Activated T-cell treated with anti-CD3 and anti-CD28 coated beads, Interleukin-2, amount 50 U/mL, for 1 hour (primary cell): ENCODE measurements at places on chromosomes 2 and 18.

- DNase-seq, result no peak
Observed at GRCh38 chr2:107633580-107634147, 193.0 kb upstream of the RGPD4 start.

- DNase-seq, result no peak
Observed at GRCh38 chr2:65553504-65554074, 121.2 kb upstream of the SPRED2 start.

DNA sequence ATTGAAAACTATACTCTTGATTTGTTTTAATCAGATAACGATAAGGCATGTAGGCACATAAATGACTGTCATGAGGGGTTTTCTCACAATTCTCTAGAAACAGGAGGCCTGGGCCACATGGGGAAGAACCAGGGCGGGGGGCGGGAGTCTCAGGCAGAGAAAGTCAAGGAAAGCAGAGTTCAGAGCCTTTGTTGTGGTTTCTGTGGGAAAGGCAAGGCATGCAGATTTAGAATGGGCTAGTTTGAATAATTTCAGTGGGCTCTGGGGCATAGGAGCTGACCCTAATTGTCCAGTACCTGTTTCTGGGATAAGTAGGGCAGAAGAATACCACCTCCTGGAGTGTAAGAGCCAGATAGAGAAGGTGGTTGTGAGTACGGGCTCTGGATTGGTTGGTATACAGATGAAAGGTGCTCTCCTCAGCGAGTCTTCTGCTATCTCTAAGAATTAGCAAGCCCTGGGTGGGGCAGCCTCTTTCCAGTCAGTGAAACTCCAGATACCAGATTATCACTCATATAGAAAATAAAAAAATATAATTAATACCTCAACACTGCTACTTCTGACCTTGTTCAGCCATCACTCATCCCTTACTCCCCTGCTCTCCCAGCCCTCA is 41.5 kb upstream of the CYRIA start:
- no peak for DNase-seq

- no peak for DNase-seq
Observed at GRCh38 chr2:162071001-162071400, 3.0 kb downstream of the DPP4 start.

- no peak for DNase-seq
Observed at GRCh38 chr2:112662704-112663103, 17.0 kb downstream of the SLC20A1 start.

DNA sequence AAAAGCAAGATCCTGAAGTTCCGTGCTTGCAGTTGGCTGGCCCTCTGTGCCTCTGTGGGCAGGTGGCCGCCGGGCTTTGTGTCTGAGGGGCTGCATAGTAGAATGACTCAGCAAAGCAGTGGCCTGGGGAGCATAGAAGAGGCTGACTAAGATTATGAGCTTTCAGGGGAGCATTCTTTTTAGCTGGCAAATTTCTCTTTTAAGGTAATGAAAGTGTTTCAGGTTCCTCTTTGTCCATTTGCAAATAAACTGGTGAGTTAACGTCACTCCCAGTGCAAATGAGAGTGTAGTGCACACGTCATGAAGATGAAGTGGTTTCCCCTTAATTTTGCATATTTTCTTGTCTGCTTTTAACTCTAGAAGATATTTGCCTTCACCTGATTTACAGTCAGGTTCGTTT is 98.6 kb downstream of the BCL2L11 start:
- DNase-seq, result no peak

DNA sequence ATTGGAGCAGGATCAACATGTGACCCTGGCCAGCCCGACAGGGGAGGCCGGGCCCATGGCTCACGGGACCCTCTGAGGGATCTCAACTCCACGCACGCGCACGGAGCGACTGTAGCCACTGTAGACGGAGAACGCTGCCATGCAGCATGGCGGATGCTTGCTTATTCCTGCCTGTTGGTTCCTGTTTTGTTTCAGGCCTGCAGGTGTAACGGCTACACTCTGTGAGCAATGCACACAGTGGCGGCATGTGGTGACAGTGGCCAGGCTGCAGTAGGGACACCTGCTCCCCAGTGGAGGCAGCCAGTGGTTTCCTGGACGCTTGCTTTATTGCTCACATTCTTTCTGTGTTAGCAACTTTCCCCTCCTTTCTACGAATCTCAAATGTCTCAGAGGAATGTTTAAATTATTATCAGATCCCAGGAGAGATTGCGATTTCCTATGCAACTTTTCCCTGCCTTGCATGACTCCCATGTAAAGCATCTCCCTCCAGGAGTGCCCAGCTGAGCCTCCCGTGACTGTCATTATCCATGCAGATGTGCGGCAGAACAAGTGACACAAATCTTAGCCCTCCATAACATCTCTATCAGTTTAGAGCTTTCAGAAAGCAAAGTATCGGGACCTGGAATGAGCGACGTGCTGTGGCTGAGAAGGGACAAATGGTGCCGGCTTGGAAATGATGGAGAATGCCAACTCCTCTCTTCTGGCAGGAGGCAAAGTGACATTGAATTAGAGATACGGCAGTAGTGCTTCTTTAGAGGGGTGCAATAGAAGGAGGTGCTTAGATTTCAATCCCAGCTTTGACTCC is 209.7 kb downstream of the ASB1 start:
- no peak for DNase-seq

DNA sequence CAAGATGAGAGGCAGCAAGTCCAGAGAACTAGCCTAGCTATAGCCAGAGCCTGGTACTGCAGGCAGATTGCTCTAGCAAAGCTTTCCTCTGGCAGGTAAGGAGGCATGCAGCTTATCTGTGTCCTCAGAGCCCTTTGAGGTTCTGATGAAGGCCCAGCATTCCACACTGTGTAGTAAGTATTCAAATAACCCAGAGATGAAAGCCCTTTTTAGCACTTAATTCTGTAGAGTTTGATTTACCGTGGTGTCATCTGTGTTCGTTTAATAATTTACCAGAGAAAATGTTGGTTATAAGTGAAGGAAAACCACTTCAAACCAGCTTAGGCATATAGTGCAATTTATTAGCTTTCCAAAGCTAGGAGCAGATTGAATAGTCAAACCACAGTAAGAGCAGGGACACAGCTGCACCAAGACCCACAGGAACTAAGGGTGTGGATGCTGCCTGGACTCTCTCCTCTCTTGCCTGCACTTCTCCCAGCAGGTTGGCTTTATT is 226.6 kb downstream of the BABAM2 start:
- DNase-seq, result no peak

- no peak for DNase-seq
Observed at GRCh38 chr2:28696261-28696660, 55.4 kb upstream of the PPP1CB start.

GRCh38 chr2:7625392-7626138 is 708.4 kb downstream of the RNF144A start:
- DNase-seq, result no peak

DNA sequence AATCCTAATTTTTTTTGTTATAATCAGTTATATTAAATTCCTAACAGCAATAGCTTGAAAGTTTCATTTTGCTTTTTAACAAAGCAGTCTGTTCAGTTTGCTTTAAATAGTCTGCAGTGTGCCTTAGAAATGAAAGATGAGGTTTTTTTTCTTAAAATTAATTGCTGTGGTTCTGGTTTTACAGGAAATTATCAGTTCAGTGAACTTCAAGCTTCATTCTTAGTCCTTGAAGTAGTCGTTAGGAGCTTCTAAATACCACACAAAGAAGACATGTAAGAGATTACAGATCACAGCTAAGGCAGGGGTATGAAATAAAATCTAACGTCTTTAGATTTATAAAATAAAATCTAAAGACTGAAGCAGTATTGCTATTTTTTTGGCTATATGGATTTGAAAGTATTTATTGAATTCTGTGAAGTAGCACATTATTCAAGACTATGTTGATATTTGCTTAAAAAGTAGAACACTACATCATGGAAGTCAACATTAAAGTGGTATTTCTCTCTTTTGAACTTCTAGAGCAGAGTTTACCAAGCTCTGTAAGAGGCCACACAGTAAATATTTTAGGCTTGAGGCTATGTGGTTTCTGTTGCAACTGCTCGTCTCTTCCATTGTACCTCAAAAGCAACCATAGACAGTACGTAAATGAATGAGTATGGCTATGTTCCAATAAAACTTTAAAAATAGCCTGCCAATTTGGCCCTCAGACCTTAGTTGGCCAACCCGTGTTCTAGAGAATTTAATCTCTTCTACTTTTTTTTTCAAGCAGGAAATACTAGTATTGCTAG is 81.5 kb upstream of the STON1 start:
- no peak for DNase-seq

GRCh38 chr2:166610180-166610912 is 116.3 kb upstream of the SCN7A start:
- no peak for DNase-seq

- DNase-seq, result no peak
Observed at GRCh38 chr2:95008306-95008705, 17.2 kb upstream of the MAL start.

- no peak for DNase-seq
Observed at GRCh38 chr2:27977731-27978312, 87.3 kb downstream of the BABAM2 start.

GRCh38 chr18:76447258-76447890 is 47.7 kb downstream of the ZNF516 start:
- no peak for DNase-seq

- DNase-seq, result no peak
Observed at GRCh38 chr2:176098366-176099158, 1.0 kb upstream of the HOXD12 start.

GRCh38 chr2:8148260-8149006 is 533.4 kb upstream of the ID2 start:
- DNase-seq, result no peak

DNA sequence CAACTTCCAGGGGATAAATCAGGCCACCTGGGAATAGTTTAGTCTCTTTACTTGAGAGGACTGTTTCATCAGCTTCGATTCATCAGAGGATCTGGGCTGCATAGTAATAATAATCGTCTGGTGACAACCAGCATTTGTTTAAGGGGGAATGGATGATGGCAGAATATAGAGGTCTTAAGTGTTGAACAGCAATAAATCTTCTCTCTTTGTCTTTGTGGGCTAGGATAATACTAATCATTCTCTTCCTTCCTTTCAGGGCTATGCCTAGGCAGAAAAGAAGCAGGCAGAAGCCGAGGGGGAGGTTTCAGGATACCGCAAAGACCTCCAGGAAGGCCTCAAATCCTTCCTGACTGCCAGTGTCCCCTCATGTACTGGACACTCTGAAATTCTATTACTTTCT is 150.4 kb upstream of the GAREM1 start:
- no peak for DNase-seq

GRCh38 chr2:9909106-9909505 is 42.4 kb upstream of the GRHL1 start:
- DNase-seq, result no peak

DNA sequence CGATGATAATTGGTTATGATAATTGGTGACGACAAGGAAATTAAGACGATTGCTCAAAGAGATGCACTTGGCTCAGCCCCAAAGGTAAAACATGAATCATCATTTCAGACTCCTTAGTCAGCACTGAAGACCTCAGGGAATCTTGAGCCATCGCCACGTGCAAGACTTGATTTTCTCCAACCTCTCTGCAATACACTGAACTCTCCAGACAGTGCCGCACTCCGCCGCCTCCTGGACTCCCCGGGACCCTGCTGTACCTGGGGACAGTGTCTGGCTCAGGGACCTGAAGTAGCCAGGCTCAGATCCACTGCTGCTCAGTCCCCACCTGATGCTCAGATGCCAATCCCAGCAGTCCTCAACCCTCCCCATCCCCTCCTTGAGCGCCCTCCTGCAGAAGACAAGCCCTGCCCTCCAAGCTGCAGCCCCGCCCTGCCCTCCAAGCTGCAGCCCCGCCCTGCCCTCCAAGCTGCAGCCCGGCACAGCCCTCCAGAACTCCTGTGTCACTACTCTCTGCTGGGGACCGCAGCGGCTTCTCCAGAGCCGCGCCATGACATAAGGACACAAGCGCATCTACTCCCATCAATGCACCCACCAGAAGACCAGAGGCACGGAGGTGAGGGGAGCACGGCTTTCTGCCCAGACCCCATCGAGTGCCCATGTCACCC is 1.1 kb downstream of the TMEM18 start:
- no peak for DNase-seq

- no peak for DNase-seq
Observed at GRCh38 chr2:152611458-152612231, 105.6 kb downstream of the PRPF40A start.

GRCh38 chr18:28855989-28856388 is 679.1 kb upstream of the CDH2 start:
- no peak for DNase-seq

- DNase-seq, result no peak
Observed at GRCh38 chr2:225009768-225010167, 32.5 kb downstream of the DOCK10 start.

DNA sequence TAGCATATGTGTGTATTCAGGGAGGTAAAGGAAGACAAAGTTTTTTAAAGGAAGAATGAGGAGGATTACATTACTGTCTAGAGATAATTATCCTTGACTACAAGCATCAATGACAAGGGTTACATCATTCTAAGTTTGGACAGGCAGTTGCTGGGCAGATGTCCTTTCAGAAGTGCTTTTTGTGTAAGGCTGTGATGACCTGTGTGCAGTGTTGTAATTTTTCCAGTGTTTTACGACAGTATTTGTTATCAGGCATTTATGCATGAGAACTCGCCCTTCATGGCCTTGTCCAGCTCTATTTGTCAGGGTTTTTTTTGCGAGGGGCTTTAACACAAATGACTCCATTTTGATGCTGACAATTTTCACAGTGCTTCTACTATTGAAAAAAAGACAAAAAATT is 658.3 kb upstream of the NXPH2 start:
- DNase-seq, result no peak
